ENCODE measurements at places on chromosomes 13 and 19. TPM values are rescaled to one million over a fixed set of nuclear protein-coding genes. Genes with fewer than 3 reads are reported as not detected.

The HSPB6 gene
- 0.93 TPM for total RNA-seq

The ABHD13 gene
- total RNA-seq: 4.1 TPM

The PGPEP1 gene
- total RNA-seq: 30.9 TPM

- no peaks in the 10 kb centered on the region for H3K36me3 ChIP-seq
- H3K4me1 ChIP-seq: peaks cover 4% of the 10 kb centered on the region
- H3K27ac ChIP-seq: no peak overlapping the region
- no peak overlapping the region for H3K4me3 ChIP-seq
Measured at GRCh38 chr13:33158816-33159215, 126.7 kb downstream of the STARD13 start.

GRCh38 chr13:70959035-70959775 lies 851.0 kb upstream of the KLHL1 start:
- H3K27ac ChIP-seq: no peak overlapping the region
- H3K36me3 ChIP-seq: no peaks in the 10 kb centered on the region
- no peaks in the 10 kb centered on the region for H3K27me3 ChIP-seq
- no peak for DNase-seq
- no peaks in the 10 kb centered on the region for H3K4me1 ChIP-seq

- H3K4me1 ChIP-seq: no peaks in the 10 kb centered on the region
- no peak for DNase-seq
- no peaks in the 10 kb centered on the region for H3K36me3 ChIP-seq
- H3K4me3 ChIP-seq: no peak overlapping the region
- no peak overlapping the region for H3K27ac ChIP-seq
Measured at GRCh38 chr13:81394640-81395039, 1053.7 kb upstream of the SPRY2 start.

DNA sequence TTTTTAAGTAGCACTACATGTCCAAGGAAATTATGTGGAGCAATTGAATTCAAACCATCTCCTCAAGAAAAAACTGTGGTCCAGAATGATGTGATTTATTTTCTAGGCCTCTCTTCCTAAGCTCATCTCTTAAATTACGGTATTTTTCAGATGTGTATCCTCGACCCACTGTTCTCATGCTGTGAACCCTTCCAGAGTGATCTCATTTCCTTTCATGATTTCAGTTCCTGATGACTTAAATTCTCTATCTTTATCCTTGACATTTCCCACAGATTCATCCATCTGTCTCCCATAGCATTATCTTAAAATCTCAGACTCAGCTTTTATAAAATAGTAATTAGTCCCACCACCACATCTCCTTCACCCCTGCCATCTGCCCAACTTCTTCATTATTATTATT lies 117.6 kb upstream of the SPRY2 start:
- H3K27me3 ChIP-seq: no peaks in the 10 kb centered on the region
- no peak overlapping the region for H3K27ac ChIP-seq
- no peaks in the 10 kb centered on the region for H3K4me1 ChIP-seq
- no peak overlapping the region for H3K4me3 ChIP-seq

DNA sequence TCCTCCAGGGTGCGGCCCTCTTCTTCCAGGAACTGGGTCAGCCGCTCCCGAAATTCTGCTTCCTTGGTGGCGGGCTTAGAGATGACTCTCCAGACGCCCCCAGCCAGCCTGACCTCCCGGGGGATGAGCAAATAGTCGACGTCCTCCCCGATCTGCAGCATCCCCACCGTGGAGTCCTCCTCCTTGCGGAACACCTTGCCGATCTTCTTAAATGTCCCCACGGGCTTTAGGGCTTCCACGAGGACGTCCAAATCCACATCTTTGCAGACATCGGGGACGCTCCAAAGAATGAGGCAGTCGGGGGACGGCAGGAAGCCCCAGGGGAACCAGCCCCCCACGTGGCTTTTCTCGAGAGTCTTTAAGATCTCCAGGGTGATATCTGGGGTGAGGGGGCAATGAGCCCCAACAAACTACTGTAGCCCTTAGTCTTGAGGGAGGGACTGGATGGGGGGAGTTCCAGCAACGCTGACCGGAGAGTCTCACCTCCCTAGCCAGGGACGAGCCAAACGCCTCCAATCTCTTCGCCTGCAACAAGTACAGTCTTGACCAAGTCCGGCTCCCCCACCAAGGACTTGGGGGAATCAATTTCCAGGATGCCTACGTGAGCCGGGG lies 608 bp downstream of the CCDC8 start:
- no peak overlapping the region for H3K27ac ChIP-seq
- no peaks in the 10 kb centered on the region for H3K36me3 ChIP-seq
- peaks cover 12% of the 10 kb centered on the region for H3K4me1 ChIP-seq
- no peak overlapping the region for H3K4me3 ChIP-seq

GRCh38 chr19:21835810-21836444 lies at the start of gene ZNF43:
TSS of gene ZNF43 (minus strand) at chr19:21836182. CDS start at chr19:21836038, 144 bp downstream.
- no peaks in the 10 kb centered on the region for H3K4me1 ChIP-seq
- no peaks in the 10 kb centered on the region for H3K36me3 ChIP-seq
- H3K27ac ChIP-seq: no peak within 1 kb of the TSS
- H3K4me3 ChIP-seq: no peak within 1 kb of the TSS
- no peaks in the 10 kb centered on the region for H3K27me3 ChIP-seq
- DNase-seq: no peak

GRCh38 chr19:4329858-4330257 lies 8.8 kb downstream of the STAP2 start:
- H3K27me3 ChIP-seq: no peaks in the 10 kb centered on the region
- H3K36me3 ChIP-seq: no peaks in the 10 kb centered on the region
- no peak overlapping the region for H3K27ac ChIP-seq

- no peaks in the 10 kb centered on the region for H3K27me3 ChIP-seq
- no peak for DNase-seq
- no peaks in the 10 kb centered on the region for H3K36me3 ChIP-seq
Measured at GRCh38 chr13:57748096-57748495, 116.6 kb downstream of the PCDH17 start.

- peaks cover 6% of the 10 kb centered on the region for H3K4me1 ChIP-seq
- no peaks in the 10 kb centered on the region for H3K36me3 ChIP-seq
- no peak overlapping the region for H3K4me3 ChIP-seq
- DNase-seq: no peak
- no peak overlapping the region for H3K27ac ChIP-seq
- no peaks in the 10 kb centered on the region for H3K27me3 ChIP-seq
Measured at GRCh38 chr13:97319113-97319720, 97.1 kb downstream of the MBNL2 start.
